Stimulated activated CD8-positive, alpha-beta memory T cell treated with anti-CD3 and anti-CD28 coated beads, Interleukin-15, amount 100 ng/mL, for 4 hours (primary cell): ENCODE measurements at places on chromosomes 5 and 9.

DNA sequence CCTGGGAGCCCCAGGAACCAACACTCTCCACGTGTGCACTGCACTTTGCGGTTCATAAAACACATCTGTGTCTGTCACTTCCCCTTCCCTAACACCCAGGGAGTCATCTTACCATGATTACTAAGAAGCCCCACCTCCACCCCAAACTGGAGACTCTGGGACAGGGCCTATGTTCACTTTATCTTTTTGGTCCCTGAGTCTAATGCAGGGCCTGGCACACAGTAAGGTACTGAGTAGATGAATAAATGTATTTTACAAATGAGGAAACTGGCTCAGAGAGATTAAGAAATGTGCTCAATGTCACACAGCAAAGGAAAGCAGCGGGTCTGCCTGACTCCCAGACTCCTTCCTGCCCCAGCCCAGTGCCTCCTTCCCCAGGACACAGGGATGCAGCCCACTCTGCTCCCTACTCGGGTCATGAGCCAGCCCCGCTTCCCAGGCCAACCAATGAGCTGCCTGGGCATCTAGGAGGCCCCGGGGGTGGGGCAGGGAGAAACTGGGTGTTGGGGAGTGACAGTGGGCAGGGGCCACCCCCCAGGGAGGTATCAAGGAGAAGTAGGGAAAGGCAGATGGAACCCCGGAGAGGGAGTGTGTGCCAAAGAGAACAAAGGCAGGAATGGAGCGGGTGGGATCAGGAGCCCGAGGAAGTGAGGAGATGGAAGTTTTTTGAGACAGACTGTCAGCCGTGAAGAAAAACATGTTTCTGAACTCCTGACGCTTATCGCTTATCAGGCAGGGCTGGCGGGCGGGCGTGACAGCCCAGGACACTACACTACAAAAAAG, 30.5 kb downstream of the SHB start:
- DNase-seq = no peak

- DNase-seq = no peak
Measured at GRCh38 chr5:133307275-133307674, 255.5 kb downstream of the HSPA4 start.

GRCh38 chr5:140242099-140242498, 60.8 kb downstream of the PFDN1 start:
- DNase-seq = no peak

- peak; percentile 27 for DNase-seq
Measured at GRCh38 chr5:128084228-128085167, 932 bp downstream of the SLC12A2 start.

DNA sequence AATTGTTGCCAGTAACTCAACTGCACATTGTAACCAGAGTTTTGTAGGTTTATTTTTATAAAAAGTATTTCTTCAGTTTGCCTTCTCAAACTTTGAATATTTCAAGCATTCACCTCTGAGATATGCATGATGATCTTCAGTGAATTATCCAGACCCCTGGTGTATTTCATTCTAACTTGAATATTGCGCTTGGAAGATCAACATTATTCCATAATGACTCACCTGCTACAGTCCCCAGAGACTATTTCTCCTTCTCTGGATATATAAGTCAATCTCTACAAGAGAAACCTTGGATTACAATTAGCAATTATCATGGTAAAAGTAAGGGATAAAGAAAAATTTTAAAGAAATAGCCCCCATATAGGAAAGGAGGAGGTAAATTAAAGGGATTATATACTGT, 1041.0 kb downstream of the TLE1 start:
- DNase-seq = no peak

GRCh38 chr9:109230277-109230676, 63.2 kb upstream of the FRRS1L start:
- no peak for DNase-seq

- no peak for DNase-seq
Measured at GRCh38 chr5:142175461-142176142, 67.0 kb downstream of the NDFIP1 start.

DNA sequence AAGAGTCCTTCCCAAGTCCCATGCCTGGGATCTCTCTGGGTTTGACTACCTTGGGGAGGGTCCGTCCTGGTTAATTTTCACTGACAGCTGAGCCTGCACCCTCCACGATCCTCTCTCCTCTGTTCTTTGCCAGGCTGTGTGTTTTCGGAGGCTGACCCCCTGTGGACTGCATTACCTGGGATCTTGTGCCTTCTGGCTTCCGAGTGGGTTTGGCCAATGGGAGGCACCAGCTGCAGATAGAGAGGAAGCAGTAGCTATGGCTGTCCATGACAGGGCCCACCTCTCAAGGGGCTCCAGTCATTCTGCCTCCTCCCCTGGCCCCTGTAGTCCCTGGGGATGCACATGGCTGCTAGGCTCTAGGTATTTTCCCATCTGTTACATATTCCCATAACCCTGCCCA, 285.0 kb downstream of the DMRT2 start:
- DNase-seq = no peak

DNA sequence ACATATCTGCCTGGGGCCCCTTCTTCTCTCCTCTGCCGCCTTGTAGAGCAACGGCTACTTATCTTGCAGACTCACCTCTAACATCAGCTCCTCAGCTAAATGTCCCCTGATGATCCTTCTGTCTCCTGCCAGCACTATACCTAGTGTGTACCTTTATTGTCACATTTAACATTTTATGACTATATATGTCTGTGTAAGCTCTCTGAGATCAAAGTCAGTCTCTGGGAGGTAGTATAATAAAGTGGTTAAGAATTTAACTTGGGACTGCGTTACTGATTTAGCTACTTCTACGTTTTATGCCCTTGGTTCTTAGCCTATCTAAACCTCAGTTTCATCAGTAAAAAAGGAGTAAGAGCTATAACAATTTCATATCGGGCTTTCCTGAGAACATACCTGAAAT, 2.2 kb downstream of the TMED7 start:
- DNase-seq = no peak

DNA sequence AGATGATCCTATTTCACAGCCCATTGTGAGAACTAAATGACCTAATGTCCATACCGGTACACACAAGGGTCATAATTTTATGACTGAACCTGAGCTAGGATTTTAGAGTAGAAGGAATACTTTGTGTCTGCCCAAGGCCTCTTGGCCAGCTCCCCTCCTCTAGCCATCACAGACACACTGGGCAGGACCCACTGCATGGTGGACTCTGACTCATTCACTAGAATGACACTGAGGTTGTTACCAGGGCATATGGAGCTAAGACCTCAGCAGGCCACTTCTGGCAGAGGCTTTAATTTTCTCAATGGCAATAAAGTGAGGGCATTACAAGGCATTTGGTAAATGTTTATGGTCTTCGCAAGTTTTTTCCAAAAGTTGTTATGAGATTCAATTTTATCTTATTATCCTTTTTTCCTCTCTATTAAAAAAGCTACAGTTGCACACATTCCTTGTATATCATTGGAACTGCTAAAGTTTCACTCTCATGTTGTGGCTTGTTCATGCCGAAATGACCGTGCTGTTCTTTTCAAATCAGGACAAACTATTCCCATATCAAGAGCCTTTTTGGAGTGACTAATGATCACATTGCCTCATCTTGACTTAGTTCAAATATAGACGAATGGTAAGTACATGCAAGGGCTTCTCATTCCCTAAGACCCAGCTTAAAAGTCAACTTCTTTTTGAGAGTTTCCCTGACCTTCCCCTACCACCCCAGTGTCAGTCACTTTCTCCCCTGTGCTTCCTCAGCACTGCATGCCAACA, 595.7 kb downstream of the ACTL7B start:
- no peak for DNase-seq

- DNase-seq = no peak
Measured at GRCh38 chr5:81826128-81826527, 75.2 kb upstream of the SSBP2 start.

GRCh38 chr5:67211926-67212325, 15.3 kb upstream of the CD180 start:
- no peak for DNase-seq

DNA sequence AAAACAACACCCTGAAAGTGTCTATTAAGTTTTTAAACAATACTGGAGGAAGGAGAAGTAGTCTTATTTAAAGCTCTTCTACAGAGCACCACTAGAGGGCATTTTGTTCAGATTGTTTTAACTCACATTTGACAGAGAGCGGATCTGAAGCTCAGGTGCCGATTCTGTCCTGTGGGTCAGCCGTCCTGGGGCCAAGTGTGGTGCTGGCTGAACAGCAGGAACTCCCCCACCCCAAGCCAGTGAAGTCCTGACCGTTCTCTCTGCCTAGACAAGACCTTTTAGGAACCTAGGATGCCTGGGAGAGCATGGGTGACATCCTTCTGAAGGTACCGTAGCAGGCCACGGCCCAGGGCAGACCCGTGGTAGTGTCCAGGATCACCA, 3.9 kb downstream of the EXOC3 start:
- DNase-seq = no peak

DNA sequence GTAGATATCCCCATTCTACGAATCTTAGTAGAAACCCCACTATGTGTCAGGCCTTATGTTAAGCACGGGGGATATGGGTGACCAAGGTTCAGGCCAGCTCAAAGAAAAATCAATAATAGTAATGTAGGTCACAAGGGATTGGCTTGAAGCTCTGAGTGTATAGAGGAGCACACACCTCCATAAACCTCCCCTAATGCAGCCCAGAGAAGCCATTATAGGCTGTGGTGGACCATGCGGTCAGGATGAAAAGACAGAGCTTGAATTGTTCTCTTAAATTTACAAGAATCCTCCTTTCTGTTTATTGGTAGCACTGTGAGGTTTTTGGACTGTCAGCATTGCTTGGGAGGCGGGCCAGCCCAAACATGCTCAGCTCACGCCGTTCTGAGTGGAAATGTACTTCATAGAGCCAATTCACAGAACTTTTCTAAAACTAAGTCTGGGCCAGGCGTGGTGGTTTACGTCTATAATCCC, 9.1 kb downstream of the PDE6A start:
- DNase-seq = no peak

GRCh38 chr5:57033103-57033502, 81.2 kb upstream of the MIER3 start:
- no peak for DNase-seq

DNA sequence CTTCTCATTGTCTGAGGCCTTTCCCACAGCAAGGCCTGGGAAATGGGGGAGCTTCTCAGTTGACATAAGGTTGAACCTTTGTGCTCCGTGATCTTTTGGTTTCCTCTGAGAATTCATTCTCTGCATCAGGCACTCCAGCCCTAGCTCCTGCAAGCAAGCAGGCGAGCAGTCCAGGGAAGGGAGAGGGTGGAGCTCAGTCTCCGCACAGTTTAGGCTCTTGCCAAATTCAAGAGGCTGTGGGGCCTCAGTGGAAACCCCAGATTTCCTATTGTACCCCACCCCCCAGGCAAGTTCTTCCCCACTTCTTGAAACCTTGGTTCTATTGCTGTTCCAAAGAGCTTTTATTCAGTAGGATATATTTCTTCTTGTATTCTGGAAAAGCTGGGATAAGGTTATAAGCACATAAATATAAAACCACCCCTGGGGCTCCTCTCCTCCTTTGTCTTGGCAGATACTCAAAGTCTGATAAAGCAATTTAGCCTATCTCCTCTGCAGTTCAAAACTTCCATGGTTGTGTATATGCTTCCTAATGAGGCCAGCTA, 147.2 kb downstream of the PDZD2 start:
- no peak for DNase-seq

DNA sequence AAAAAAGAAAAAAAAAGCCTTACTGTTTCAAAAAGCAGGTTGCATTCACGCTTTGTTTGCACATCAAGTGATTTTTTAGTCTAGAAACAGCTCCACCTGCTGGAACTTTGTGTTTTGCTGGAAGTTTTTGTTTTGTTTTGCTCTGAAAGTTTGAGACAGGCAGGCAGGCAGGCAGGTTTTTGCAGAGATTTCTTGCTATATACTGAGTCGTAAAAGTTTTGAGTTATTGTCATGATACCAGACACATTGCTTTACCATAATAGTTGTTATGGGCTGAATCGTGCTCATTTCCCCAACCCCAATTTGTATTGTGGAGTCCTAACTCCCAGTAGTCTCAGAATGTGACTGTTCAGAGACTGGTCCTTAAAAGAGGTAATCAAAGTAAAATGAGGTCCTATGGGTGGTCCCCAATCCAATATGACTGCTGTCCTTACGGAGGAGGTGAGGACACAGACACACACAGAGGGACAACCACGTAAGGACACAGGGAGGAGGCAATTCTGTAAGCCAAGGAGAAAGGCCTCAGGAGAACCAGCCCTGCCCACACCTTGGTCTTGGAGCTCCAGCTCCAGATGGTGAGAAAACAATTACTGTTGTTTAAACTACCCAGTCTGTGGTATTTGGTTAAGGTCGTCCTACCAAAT, 20.9 kb downstream of the OR2Y1 start:
- no peak for DNase-seq

DNA sequence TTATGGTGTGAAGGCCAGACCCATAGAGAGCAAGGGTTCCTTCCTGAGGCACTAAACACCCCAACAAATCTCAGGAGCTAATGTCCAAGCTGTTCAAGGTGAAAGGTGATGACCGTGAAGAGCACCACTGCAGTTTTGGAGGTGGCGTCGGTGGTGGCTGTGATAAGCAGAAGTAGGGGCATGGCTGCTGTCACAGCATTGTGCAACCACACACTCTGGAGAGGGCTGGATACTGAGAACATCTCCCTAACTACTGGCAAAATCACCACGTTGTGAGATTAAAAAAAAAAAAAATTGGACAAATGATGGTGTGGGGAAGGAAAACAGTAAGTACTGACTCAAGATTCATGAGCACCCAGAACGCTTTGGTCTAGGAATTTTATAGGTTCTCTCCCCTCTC, 156.5 kb downstream of the PJA2 start:
- no peak for DNase-seq

DNA sequence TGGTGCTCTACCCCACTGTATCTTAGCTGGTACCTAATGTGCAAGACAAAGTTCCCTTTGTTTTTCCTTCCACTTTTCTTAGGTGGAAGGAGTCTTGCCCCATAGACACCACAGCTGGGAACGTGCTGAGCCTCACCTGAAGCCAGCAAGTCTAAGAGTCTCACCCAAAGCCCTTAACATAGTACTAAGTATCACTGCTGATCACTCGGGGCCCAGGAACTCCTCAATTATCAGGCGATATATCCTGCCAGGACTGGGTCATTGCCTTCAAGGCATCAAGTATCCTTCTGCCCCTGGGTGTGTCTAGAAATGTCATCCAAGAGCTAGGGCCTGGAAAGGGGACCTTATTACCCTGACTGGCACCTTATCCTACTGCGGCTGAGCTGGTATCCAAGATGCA, 123.9 kb downstream of the PTPRD start:
- DNase-seq = no peak

GRCh38 chr5:35087991-35088390, 40.2 kb upstream of the AGXT2 start:
- DNase-seq = no peak

GRCh38 chr5:178180141-178180863, 6.9 kb downstream of the GMCL2 start:
- DNase-seq = no peak

GRCh38 chr5:146620031-146620668, 104.2 kb upstream of the GPR151 start:
- no peak for DNase-seq

DNA sequence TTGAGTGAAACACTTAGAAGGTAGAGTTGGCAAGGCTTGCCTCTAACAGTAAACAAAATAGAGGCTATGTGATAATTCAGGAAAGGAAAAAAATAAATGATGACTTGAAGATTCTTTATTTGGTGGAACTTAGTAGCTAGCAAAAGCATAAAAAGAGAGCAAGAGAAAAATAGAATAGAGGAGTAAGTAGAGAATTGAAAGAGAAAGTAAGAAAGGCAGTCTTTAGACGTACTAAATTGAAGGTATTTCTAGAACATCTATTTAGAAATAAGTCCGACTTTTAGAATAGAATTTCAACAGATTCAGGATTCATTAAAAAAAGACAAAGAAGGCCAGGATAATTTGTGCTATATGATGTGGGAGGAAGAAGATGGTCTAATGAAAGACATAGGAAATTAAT, 128.1 kb upstream of the MINAR2 start:
- DNase-seq = no peak
